WTC11 (cell line): ENCODE measurements at places on chromosomes 3 and 15. TPM values are rescaled to one million over a fixed set of nuclear protein-coding genes. Genes with fewer than 3 reads are reported as not detected.
A peak's percentile ranks its signal among the peaks of the same experiment; 100 is the strongest.

NPAP1 gene
- total RNA-seq: 0.11 to 0.13 TPM (median 0.11 TPM) in 3 replicates

ISL2 gene
- 0.18 to 0.37 TPM (median 0.24 TPM) in 3 replicates for total RNA-seq

GABRA5 gene
- 16.2 to 23.3 TPM (median 18.0 TPM) in 3 replicates for total RNA-seq

LRRC2 gene
- total RNA-seq: 4.0 to 4.9 TPM (median 4.9 TPM) in 3 replicates

- H3K4me3 ChIP-seq: no peak overlapping the region
- H3K4me1 ChIP-seq: peaks cover 10% of the 10 kb centered on the region
- no peak overlapping the region for H3K27ac ChIP-seq
- H3K27me3 ChIP-seq: no peaks in the 10 kb centered on the region
- no peaks in the 10 kb centered on the region for H3K36me3 ChIP-seq
Measured at GRCh38 chr15:55250392-55250791, 39.2 kb downstream of the RAB27A start.

GRCh38 chr3:120560304-120561250 is 35.6 kb upstream of the NDUFB4 start:
- peaks cover 26% of the 10 kb centered on the region for H3K4me1 ChIP-seq
- H3K36me3 ChIP-seq: no peaks in the 10 kb centered on the region
- H3K27me3 ChIP-seq: peaks cover 12% of the 10 kb centered on the region
- peak overlapping the region; percentile 95 for H3K4me3 ChIP-seq
- H3K27ac ChIP-seq: peak overlapping the region; percentile 75
- DNase-seq: peak; percentile 22

- peaks cover 7% of the 10 kb centered on the region; the same call in 1 of the 2 replicates for H3K4me1 ChIP-seq
- H3K27ac ChIP-seq: peak overlapping the region; percentile 43; the same call in 1 of the 2 replicates
- DNase-seq: peak; percentile 48
- H3K4me3 ChIP-seq: no peak overlapping the region
- H3K27me3 ChIP-seq: no peaks in the 10 kb centered on the region
Measured at GRCh38 chr3:195582947-195583346, 793 bp downstream of the APOD start.

DNA sequence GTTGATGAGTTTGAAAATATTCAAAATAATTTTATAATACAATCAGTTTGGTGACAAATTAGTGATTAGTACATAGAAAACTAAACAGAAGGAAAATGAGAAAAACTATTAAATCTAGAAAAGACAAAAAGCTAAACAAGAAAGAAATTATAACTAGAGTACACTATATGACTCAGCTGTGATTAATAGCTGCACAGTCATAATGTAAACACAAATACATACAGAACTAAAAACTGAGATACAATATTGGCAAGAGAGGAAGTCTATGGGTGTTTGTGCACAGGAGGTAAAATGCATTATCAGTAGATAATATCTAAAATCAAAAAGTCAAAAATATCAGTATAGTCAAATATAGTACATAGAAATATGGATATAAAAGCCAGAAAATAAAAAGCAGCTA is 80.7 kb upstream of the PCSK6 start:
- no peaks in the 10 kb centered on the region for H3K27me3 ChIP-seq
- H3K4me3 ChIP-seq: no peak overlapping the region
- H3K4me1 ChIP-seq: no peaks in the 10 kb centered on the region
- no peak for DNase-seq

DNA sequence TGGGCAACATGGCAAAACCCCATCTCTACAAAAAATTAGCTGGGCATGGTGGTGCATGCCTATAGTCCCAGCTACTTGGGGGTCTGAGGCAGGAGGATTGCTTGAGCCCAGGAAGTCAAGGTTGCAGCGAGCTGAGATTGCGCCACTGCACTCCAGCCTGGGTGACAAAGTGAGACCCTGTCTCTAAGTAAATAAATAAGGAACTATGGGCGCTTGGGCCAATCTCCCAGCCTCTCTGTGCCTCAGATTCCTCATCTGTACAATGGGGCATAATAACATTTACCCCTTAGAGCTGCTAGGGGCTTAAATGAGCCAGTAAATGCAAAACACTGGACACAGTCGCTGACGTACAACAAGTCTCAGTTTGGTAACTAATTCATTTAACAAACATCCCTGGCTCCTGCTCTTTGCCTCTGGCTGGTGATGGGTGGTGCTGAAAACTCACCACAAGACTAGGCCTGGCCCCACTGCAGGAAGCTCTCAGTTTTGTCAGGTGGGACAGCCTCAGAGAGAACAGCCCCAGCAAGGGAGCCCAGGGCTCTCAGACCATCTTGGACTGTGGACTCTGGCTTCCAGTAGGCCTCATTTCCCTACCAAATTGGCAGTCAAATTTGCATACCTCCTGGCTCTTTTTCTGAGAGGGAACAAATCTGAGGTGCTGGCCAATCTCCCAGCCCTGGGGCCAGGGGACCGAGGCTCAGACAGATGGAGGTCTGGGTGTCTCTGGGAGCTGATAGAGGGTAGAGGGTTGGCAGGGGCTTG is 6.4 kb upstream of the TBC1D2B start:
- no peaks in the 10 kb centered on the region for H3K36me3 ChIP-seq
- no peak overlapping the region for H3K27ac ChIP-seq
- H3K4me1 ChIP-seq: no peaks in the 10 kb centered on the region
- H3K4me3 ChIP-seq: no peak overlapping the region
- no peak for DNase-seq

- no peak for DNase-seq
- no peak overlapping the region for H3K4me3 ChIP-seq
- H3K27ac ChIP-seq: no peak overlapping the region
- peaks cover 15% of the 10 kb centered on the region for H3K36me3 ChIP-seq
Measured at GRCh38 chr15:60795471-60795870, 316.5 kb upstream of the ICE2 start.

DNA sequence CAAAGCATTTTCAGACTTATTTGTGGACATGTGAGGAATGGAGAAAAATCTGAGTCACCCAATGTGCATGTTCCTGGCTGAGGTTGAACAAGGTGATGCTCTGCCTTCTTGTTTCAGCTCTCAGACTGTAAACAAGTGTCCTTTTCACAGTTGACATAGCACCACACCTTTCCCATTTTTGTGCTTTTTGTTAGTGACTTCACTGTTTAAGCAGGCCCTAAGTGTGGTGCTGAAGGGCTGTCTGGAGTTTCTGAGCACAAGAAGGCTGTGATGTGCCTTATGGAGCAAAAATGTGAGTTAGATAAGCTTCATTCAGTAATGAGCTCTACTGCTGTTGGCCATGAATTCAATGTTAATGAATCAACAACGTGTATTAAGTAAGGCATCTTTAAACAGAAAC is 20.4 kb downstream of the ABI3BP start:
- DNase-seq: no peak
- no peaks in the 10 kb centered on the region for H3K27me3 ChIP-seq
- no peaks in the 10 kb centered on the region for H3K36me3 ChIP-seq
- H3K4me1 ChIP-seq: no peaks in the 10 kb centered on the region
- H3K27ac ChIP-seq: no peak overlapping the region
- H3K4me3 ChIP-seq: no peak overlapping the region

DNA sequence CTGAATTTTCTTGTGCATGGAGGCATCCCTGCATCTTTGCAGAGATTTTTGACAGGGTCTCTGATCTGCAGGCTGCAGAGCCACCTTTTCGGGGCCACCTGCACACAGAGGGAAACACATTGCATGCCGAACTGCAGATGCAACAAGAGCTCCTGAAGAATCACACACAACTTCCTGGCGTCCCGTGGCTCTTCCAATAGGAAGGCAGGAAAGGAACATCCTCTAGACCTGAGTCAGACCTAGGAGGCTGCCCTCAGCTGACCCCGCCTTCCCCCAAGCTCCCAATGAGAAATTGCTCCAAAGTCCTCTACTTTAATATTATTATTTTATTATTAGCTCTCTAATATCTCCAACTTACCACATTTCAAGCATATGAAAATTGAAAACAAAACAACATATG is 213.2 kb upstream of the ARRDC4 start:
- no peaks in the 10 kb centered on the region for H3K27me3 ChIP-seq
- no peak overlapping the region for H3K27ac ChIP-seq
- H3K4me1 ChIP-seq: peaks cover 17% of the 10 kb centered on the region
- no peaks in the 10 kb centered on the region for H3K36me3 ChIP-seq
- H3K4me3 ChIP-seq: no peak overlapping the region
- DNase-seq: no peak

DNA sequence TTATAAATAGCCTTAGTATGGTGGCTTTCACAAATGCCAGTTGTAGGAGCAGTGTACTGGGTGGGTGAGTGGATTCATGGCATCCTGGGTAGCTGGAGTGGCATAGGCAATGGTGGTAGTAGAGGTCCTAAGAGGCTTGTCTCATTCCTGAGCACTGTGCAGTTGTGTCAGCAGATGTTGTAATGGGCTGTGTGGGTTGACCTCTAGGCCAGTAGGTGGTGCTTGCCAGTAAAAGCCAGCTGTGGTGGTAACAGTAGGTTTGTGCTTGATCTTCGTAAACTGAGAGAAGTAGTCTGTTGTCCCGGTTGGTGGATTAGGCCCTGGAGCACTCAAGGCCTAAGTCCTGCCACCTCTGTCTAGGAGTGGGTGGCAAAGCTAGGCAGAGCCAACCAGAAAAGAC is 149.7 kb upstream of the SUCLG2 start:
- no peak overlapping the region for H3K4me3 ChIP-seq
- H3K36me3 ChIP-seq: no peaks in the 10 kb centered on the region
- H3K27me3 ChIP-seq: no peaks in the 10 kb centered on the region

DNA sequence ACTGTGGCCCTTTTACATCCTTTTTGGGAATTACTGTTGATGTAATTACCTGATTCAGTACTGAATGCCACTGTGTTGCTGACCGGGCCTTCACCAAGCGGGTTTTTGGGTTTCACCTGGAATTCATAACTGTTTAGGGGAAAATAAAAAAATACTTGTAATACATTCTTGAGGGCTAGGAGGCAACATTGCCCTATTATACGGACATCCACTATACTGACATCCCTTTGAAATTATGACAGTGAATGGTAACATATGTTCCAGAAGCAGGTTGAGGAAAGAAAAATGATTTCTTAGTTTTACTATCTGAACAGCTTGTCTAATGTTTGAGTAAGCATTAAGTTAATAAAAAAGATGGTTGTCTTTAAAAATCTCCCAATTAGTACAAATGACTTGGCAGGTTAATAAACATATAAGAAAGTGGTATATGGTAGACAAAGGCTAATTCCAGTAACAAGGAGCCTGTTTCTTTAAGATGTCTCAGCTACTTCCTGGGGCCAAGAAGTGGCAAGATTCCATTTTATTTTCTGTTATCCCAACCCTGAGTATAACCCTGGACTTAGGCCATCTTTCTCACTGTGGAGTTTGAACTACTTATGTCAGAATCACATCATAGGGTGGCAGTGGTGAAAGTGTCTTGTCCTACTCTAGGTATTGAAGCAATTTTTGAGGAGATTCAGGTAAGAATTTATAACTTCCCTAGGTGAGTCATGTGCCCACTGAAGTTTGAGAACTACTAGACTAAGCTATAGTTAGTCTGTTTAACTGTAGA is 45.5 kb downstream of the TFG start:
- peaks cover 51% of the 10 kb centered on the region for H3K4me1 ChIP-seq
- H3K27ac ChIP-seq: peak overlapping the region; percentile 26
- no peaks in the 10 kb centered on the region for H3K27me3 ChIP-seq
- peaks cover 10% of the 10 kb centered on the region for H3K36me3 ChIP-seq

DNA sequence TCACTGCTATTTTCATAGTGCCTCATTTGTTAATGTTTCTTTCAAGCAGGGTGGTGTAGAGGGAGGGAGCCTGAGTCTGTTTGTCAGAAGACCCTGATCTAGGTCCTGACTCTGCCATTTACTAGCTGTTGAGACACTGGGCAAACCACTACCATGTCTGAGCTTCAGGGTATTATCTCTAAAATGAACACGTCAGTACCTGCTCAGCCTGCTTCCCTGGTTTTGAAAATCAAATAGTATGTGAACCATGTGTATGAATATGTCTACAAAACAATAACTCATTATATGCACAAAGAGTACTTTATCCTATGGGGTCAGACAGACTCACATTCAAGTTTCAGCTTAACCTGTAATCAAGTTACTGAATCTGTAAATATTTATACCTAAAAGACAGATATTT is 25.1 kb downstream of the SYNPR start:
- no peak overlapping the region for H3K4me3 ChIP-seq
- H3K36me3 ChIP-seq: peaks cover under 1% of the 10 kb centered on the region; the same call in 1 of the 2 replicates
- no peak for DNase-seq
- H3K27me3 ChIP-seq: peaks cover 96% of the 10 kb centered on the region
- H3K4me1 ChIP-seq: no peaks in the 10 kb centered on the region
- no peak overlapping the region for H3K27ac ChIP-seq

DNA sequence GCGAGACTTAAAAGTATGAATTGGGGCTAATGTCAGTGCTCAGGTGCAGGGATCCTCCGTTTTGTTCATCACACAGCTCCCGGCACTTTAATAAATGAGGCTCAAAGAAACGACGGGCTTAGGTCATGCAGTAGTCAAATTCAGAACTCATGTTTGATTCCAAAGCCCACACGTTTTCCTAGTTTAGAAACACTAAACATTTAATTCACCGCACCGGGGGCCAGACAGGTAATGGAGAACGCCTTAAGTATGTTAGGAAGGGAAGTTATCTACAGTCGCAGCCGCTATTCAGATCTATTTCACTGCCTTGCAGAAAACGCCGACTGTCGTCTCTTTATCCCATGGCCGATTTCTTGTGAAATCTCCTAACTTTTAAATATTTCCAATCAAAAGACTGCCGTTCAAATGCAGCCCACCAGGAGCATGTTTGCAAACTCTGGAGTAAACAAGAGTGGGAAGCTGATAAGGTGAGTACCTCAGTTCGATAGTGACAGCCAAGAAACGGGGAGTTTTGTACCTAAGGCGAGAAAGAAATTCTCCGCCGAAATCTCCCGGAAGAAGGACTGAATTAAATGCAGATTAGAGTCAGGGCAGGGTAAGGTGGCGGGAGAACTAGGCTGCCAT is 569 bp downstream of the HIGD2B start:
- H3K4me3 ChIP-seq: peak overlapping the region; percentile 88
- no peaks in the 10 kb centered on the region for H3K27me3 ChIP-seq
- no peak for DNase-seq
- peaks cover 14% of the 10 kb centered on the region for H3K4me1 ChIP-seq
- H3K27ac ChIP-seq: peak overlapping the region; percentile 93
